Ascending aorta (tissue), 2 donors: ENCODE measurements at places on chromosomes 1 and 21.

- no peak for DNase-seq
These were observed 94.9 kb downstream of the NAV1 start for GRCh38 chr1:201633811-201634210.

DNA sequence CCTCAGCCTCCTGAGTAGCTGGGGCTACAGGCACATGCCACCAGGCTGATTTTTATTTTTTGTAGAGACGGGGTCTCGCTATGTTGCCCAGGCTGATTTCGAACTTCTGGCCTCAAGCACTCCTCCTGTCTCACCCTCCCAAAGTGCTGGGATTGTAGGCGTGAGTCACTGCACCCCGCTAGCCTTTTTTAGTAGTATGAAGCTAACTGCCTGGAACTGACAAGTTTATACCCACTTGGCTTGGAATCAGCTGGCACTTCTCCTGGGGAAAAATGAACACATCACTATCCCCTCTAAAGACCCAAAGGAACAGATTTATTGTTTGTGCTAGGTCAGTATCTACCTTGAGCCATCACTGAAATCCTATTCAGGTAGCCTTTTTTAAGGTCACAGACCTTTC lies 19.0 kb downstream of the TMEM63A start:
- DNase-seq: no peak

DNA sequence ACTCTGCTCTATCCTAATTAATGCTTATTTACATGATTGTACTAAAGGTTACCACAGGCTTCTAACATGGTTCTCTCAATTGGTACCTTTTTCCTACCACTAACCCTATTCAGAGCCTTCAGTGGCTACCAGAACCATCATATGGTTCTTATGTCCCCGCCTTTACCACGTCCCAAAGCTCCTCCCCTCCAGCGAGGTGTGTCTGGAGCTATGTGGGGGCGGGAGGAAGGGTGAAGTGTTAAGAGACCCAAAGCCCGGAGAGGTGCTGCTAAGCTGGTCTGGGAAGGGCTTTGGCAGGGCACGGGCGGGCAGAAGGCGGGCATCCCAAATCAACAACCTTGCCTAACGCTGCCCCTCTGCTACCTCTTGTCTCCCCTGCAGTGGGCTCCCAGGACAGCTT lies 10.0 kb downstream of the SPATA46 start:
- no peak for DNase-seq

- no peak for DNase-seq
These were observed at the start of gene ANKRD45 for GRCh38 chr1:173669491-173669941. Gene ANKRD45 (minus strand): TSS chr1:173669851. CDS start chr1:173659418, 10,433 bp downstream.

- no peak for DNase-seq
These were observed 8.2 kb upstream of the ARHGEF10L start for GRCh38 chr1:17531343-17531681.

- no peak for DNase-seq
These were observed 10.2 kb downstream of the CD52 start for GRCh38 chr1:26327956-26328362.

GRCh38 chr1:183597656-183598347 lies 7.5 kb upstream of the NCF2 start:
- no peak for DNase-seq

- DNase-seq: no peak
These were observed 343.4 kb downstream of the MATN1 start for GRCh38 chr1:30379684-30380624.

DNA sequence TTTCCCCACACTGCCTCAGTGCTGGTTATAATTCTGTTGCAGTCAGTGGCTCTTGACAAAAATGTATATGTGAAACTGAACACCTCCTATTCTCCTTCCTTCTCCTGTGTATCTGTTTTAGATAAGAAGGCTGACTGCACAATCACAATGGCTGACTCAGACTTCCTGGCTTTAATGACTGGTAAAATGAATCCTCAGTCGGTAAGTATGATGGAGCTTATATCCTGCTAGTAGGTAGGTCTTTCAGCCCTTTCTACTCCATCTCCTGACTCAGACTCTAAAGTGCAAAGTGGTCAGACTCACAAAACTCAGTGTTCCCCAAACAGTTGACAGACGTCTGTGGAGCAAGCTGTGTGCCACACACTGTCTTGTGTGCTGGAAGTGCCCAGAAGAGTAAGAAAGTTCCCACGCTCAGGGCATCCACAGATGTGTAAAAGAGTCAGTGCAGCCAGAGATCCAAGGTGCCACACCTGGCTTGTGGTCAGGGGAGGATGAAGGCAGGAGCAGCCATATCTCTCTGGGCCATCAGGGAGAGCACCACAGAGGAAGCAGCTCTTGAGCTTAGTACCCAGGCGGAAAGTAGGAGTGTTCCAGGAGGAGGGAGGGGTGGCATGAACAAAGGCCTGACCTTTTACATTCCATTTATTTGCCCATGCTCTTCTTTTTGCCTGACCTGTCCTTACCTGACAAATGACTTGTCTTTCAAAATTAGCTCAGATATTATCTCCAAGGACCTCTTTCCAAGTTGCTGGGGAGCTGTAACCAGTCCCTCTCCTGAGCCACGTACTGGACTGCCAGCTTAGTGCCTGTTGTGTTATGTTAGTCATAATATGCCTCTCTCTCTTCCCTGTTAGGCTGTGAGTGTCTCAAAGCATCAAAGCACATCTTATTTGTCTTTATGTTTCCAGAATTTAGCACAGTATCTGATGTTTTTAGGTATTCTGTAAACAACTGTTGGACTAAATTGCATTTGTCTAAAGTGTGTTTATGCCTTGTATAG lies 14.0 kb upstream of the PODN start:
- no peak for DNase-seq

GRCh38 chr1:245448975-245449431 lies 294.2 kb downstream of the KIF26B start:
- DNase-seq: no peak
